ENCODE measurements at places on chromosomes 7 and 10.
A peak's percentile ranks its signal among the peaks of the same experiment; 100 is the strongest.

- H3K27ac ChIP-seq, result no peak overlapping the region
- no peaks in the 10 kb centered on the region for H3K36me3 ChIP-seq
- DNase-seq, result no peak
- H3K4me1 ChIP-seq, result no peaks in the 10 kb centered on the region
Observed at GRCh38 chr7:95694334-95694733, 78.0 kb upstream of the DYNC1I1 start.

DNA sequence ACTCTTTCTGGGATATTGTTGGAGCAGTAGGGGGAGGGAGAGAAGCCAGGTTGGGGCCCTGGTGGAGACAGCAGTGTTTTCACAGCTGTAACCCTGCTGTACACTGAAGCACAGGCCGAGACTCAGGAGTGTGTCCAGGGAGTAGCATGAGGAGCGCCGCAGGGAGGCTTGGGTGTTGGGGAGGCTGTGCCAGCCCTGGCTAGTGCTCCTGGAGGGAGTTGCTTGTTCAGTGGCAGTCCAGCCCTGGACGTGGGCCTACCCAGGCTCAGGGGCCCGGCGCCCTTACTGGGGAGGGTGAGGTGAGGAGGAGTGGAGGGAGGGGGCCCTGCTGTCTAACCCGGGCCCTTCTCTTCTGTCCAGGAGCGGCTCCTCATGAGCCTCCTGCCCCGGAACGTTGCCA is 35.9 kb downstream of the ADCY1 start:
- DNase-seq, result no peak
- no peaks in the 10 kb centered on the region for H3K36me3 ChIP-seq
- H3K27ac ChIP-seq, result no peak overlapping the region
- no peaks in the 10 kb centered on the region for H3K27me3 ChIP-seq
- no peaks in the 10 kb centered on the region for H3K4me1 ChIP-seq

GRCh38 chr10:87605628-87606251 is 53.9 kb upstream of the PAPSS2 start:
- H3K27ac ChIP-seq, result no peak overlapping the region
- DNase-seq, result peak; percentile 43
- no peaks in the 10 kb centered on the region for H3K4me1 ChIP-seq
- no peaks in the 10 kb centered on the region for H3K36me3 ChIP-seq
- H3K4me3 ChIP-seq, result no peak overlapping the region

GRCh38 chr10:72928798-72929197 is 25.8 kb downstream of the PLA2G12B start:
- H3K27me3 ChIP-seq, result no peaks in the 10 kb centered on the region
- no peaks in the 10 kb centered on the region for H3K4me1 ChIP-seq
- no peak overlapping the region for H3K4me3 ChIP-seq
- DNase-seq, result no peak

DNA sequence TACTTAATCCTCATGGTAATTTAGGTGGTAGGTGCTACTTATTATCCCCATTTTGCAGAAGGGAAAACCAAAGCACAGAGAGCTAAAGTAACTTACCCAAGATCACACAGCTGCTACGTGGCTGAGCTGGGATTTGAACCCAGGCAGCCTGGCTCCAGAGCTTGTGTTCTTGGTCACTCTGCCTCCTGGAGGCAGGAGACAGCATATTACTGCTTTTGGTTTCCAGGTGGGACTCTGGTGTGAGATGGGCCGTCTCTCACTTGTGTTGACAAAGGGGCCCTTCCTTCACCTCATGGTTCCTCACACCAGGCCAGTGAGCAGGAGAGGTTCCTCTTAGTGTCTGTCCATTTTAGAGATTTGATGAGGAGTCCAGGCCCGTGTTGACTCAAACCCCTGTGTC is 79.8 kb upstream of the PPIF start:
- H3K4me3 ChIP-seq, result no peak overlapping the region
- peak overlapping the region; percentile 92 for H3K27ac ChIP-seq
- DNase-seq, result no peak
- peaks cover 52% of the 10 kb centered on the region for H3K4me1 ChIP-seq

DNA sequence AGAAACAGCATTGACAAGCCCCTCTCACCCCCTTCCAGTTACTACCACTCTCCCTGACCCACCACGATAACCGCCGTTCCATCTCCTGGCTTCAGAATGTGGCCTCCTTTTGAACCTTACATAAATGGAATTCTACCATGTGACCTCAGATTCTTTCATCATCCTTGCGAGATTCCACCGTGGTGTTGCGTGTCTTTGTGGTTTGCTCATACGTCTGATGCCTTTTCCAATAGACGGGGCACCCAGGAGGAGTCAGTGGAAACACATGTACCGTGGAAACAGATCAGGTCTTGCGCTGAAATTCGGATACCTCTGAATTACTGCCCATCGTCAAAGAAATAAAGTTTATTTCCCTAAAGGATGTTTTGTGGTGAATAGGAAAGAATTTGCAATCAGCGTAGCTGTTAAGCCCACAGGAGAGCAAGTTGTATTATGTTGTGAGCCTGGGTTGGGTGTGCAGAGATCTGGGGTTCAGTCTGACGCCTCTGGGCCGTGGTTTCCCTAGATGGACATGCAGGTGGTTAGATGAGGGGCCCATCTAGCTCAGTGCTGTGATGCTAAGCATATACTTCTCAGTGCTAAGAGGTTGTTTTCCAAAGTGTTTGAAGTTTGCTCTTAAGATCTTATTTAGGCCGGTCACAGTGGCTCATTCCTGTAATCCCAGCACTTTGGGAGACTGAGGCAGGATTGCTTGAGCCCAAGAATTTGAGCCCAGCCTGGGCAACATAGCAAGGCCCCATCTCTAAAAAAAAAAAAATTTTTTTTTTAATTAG is 29.1 kb downstream of the GTF2IRD1 start:
- H3K4me1 ChIP-seq, result peaks cover 29% of the 10 kb centered on the region
- no peaks in the 10 kb centered on the region for H3K36me3 ChIP-seq
- H3K27me3 ChIP-seq, result no peaks in the 10 kb centered on the region
- peak; percentile 99 for DNase-seq

DNA sequence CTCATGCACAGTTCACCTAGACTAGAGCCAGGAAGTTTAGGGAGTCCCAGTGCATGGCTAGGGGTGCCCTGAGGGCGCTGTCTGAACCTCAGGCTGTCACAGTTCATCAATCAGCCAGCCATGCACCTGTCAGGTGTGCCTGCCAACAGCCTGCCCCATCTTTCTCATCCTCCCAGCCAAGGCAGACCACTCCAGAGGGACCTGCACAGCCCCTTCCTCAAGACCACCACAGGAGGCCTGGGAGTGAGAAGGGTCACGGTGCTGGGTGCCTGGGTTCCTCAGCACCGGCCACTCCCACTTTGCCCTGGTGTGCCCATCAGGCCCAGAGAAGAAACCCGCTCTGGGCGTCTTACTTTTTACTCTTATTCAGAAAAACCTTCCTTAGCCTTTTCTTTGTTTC is 8.4 kb downstream of the ATP6V1F start:
- H3K36me3 ChIP-seq, result peaks cover 1% of the 10 kb centered on the region
- DNase-seq, result no peak
- H3K27ac ChIP-seq, result no peak overlapping the region
- no peaks in the 10 kb centered on the region for H3K27me3 ChIP-seq

GRCh38 chr7:106681815-106682495 is 21.0 kb upstream of the CCDC71L start:
- no peak overlapping the region for H3K4me3 ChIP-seq
- H3K36me3 ChIP-seq, result no peaks in the 10 kb centered on the region
- no peaks in the 10 kb centered on the region for H3K27me3 ChIP-seq
- no peak overlapping the region for H3K27ac ChIP-seq
- DNase-seq, result peak; percentile 31
- H3K4me1 ChIP-seq, result no peaks in the 10 kb centered on the region

DNA sequence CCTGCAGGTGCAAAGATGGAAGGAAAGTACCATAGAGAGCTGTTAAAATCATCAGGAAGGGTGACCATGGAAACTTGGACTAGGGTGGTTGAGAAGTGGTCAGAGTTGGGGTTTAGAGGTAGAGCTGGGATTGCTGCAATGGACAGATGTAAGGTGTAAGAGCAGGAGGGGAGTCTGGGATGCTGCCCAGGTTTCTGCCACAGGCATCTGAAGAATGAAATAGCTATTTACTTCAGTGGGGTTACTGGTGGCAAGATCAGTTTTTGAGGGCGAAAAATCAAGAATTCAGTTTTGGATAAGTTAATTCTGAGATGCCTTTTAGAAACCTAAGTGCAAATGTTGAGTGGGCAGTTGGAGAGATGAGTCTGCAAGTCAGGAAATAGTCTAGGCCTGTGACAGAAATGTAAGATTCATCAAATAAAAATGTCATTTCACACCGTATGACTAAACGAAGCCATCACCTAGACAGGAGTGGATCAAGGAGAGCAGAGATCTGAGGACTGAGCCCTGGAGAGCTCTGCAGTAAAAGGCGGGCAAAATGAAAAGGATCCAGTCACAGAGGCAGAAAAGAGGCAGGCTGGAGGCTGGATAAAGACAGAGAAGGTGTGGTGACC is 22.7 kb upstream of the TOMM7 start:
- no peak overlapping the region for H3K27ac ChIP-seq
- no peaks in the 10 kb centered on the region for H3K4me1 ChIP-seq
- H3K4me3 ChIP-seq, result no peak overlapping the region

GRCh38 chr7:151871904-151872303 is 5.0 kb downstream of the PRKAG2 start:
- no peak for DNase-seq
- peaks cover 11% of the 10 kb centered on the region for H3K27me3 ChIP-seq
- no peak overlapping the region for H3K4me3 ChIP-seq
- H3K27ac ChIP-seq, result no peak overlapping the region
- no peaks in the 10 kb centered on the region for H3K36me3 ChIP-seq
- H3K4me1 ChIP-seq, result no peaks in the 10 kb centered on the region

GRCh38 chr10:3249307-3249889 is 76.8 kb upstream of the PITRM1 start:
- H3K4me1 ChIP-seq, result no peaks in the 10 kb centered on the region
- H3K27me3 ChIP-seq, result no peaks in the 10 kb centered on the region
- no peaks in the 10 kb centered on the region for H3K36me3 ChIP-seq
- no peak overlapping the region for H3K4me3 ChIP-seq

- H3K4me1 ChIP-seq, result no peaks in the 10 kb centered on the region
- no peaks in the 10 kb centered on the region for H3K36me3 ChIP-seq
- DNase-seq, result no peak
- H3K27me3 ChIP-seq, result no peaks in the 10 kb centered on the region
Observed at GRCh38 chr10:117559712-117560111, 17.2 kb downstream of the EMX2 start.

DNA sequence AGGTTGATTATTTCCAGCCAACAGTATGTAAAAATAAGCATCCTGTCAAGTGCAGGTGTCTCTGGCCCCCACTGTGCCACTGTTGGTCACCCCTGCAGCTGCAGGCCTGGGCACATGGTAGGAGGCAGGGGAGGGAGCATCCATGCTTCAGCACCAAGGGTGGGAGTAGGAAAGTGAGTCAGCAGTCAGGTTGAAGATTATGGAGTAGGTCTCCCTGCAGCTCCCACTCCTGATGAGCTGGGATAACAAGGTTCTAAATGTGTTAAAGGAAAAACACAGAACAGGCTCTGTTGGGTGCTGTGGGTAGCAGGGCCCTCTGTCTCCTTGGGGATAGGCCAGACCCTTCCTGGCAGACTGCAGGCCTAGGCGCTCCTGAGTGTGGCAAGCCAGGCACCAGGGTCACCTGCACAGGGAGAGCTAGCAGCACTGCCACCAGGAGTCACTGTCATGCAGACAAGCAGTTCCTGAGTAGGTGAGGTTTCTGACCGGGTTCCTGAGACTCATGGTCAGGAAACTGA is 59.3 kb downstream of the NUDCD3 start:
- peak; percentile 30 for DNase-seq
- no peaks in the 10 kb centered on the region for H3K4me1 ChIP-seq
- H3K36me3 ChIP-seq, result peaks cover 7% of the 10 kb centered on the region
- H3K27me3 ChIP-seq, result no peaks in the 10 kb centered on the region
- no peak overlapping the region for H3K4me3 ChIP-seq

DNA sequence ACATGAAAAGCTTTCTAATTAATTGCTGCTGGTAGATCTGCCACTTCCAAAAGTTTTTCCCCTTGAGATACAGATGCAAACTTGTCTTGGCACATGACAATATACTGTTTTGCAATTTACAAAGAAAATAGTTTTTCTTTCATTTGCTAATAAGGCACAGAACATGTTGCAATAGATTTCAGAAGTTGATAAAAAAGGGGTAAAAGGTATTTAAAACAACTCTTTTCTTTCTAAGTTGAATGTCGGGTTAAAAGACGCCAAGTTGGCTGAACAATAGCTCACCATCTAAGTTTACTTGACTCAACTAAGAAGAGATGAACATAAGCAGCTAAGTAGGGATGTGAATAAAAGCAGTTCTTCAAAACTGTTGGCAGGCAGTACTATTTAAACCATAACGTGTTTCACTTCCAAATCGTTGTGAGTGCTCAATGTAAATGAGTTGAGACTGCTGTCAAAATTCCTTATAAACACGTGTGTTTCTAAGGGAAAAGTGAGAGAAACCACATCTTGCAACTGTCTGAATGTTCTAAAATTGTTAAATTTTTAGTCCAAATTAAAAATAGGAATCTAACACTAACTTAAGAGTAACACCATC is 14.5 kb upstream of the THSD7A start:
- H3K27me3 ChIP-seq, result no peaks in the 10 kb centered on the region
- H3K27ac ChIP-seq, result no peak overlapping the region
- no peaks in the 10 kb centered on the region for H3K4me1 ChIP-seq
- DNase-seq, result peak; percentile 10
- no peak overlapping the region for H3K4me3 ChIP-seq

DNA sequence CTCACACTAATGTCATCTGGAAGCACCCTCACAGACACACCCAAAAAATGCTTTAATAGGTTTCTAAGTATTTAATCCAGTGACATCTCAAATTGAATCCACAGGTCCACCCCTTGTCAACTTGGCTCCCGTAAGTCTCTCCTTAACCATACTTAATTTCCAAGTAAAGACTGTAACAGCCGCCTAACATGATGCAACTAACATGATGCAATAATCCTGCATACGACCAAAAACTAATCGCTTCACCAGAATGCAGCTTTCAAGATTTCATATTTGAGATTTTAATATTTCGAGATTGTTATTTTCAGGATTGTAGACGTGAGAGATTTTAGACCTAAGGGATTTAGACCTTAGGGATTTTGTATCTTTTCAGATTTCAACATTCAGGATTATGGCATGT is 3.7 kb upstream of the HDAC9 start:
- H3K4me1 ChIP-seq, result peaks cover 6% of the 10 kb centered on the region
- no peaks in the 10 kb centered on the region for H3K27me3 ChIP-seq
- DNase-seq, result no peak
- H3K4me3 ChIP-seq, result no peak overlapping the region
- H3K36me3 ChIP-seq, result no peaks in the 10 kb centered on the region
- H3K27ac ChIP-seq, result no peak overlapping the region

GRCh38 chr7:116630932-116631671 is 40.9 kb upstream of the MET start:
- no peak overlapping the region for H3K4me3 ChIP-seq
- H3K27me3 ChIP-seq, result no peaks in the 10 kb centered on the region
- H3K4me1 ChIP-seq, result no peaks in the 10 kb centered on the region
- DNase-seq, result peak; percentile 94
- H3K27ac ChIP-seq, result no peak overlapping the region

GRCh38 chr10:43605850-43606322 is 352 bp upstream of the ZNF485 start:
- H3K36me3 ChIP-seq, result no peaks in the 10 kb centered on the region
- DNase-seq, result no peak
- no peaks in the 10 kb centered on the region for H3K4me1 ChIP-seq
- H3K27me3 ChIP-seq, result no peaks in the 10 kb centered on the region
- no peak overlapping the region for H3K27ac ChIP-seq
- peak overlapping the region; percentile 79 for H3K4me3 ChIP-seq

GRCh38 chr10:50394832-50395231 is 143.5 kb upstream of the ASAH2 start:
- no peak overlapping the region for H3K4me3 ChIP-seq
- H3K27ac ChIP-seq, result no peak overlapping the region
- H3K27me3 ChIP-seq, result no peaks in the 10 kb centered on the region
- H3K4me1 ChIP-seq, result peaks cover 15% of the 10 kb centered on the region

GRCh38 chr7:55158541-55159382 is 139.9 kb downstream of the EGFR start:
- H3K27ac ChIP-seq, result no peak overlapping the region
- no peaks in the 10 kb centered on the region for H3K27me3 ChIP-seq
- H3K4me3 ChIP-seq, result no peak overlapping the region
- DNase-seq, result no peak
